ENCODE measurements at places on chromosomes 1 and 21. TPM values are rescaled to one million over a fixed set of nuclear protein-coding genes. Genes with fewer than 3 reads are reported as not detected.

The ZC3H12A gene
- total RNA-seq: 25.4 TPM

The AQP10 gene
- 0.37 TPM for total RNA-seq

The RNU1-1 gene
- total RNA-seq: under 0.01 TPM

The LCE1A gene
- total RNA-seq: not detected

The C8B gene
- total RNA-seq: not detected

The TPTE gene
- not detected for total RNA-seq

The MAP3K21 gene
- 5.5 TPM for total RNA-seq

The SYT2 gene
- total RNA-seq: not detected

The ACKR1 gene
- 170 TPM for total RNA-seq

The OR2T2 gene
- not detected for total RNA-seq

The DCST2 gene
- not detected for total RNA-seq

The TNFRSF9 gene
- 0.79 TPM for total RNA-seq

The CD34 gene
- total RNA-seq: 79.6 TPM

The SLC1A7 gene
- total RNA-seq: 0.19 TPM

The PPIAL4G gene
- not detected for total RNA-seq

The RGS8 gene
- 0.12 TPM for total RNA-seq

The LDLRAP1 gene
- 18.4 TPM for total RNA-seq

The KCNK1 gene
- 7.6 TPM for total RNA-seq

The OLIG2 gene
- total RNA-seq: not detected

The DIO1 gene
- total RNA-seq: not detected

The NEGR1 gene
- 29.9 TPM for total RNA-seq

Measured in omental fat pad (tissue), 4 donors.